Left cardiac atrium (tissue), 4 donors: ENCODE measurements at places on chromosomes 1 and 21.

GRCh38 chr1:234879147-234880080 is 249.2 kb downstream of the TOMM20 start:
- DNase-seq = no peak

DNA sequence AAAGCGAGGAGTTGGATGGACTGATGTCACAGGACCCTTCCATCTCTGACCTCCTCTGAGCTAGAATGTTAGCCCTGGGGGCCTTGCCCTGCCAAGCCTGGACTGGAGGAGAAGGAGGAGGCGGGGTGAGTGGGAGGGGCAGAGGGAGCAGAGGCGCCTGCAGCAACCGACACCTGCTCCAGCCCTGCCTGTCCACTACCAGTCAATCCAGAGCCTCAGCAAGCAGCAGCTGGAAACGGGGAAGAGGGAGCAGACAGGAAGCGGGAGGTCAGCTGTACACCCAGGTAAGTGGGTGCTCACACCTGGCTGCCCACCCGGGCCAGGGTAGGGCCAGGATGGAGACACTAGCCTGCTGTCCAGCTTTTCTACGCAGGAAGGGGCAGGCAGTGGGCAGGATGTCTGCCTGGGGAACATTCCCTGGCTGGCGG is at the start of gene IGFN1:
TSS of gene IGFN1 (plus strand) at position 201 of the 428 bp plus-strand sequence. CDS start 2,470 bp downstream, outside the sequence.
- no peak for DNase-seq

GRCh38 chr1:191963286-191963685 is 195.0 kb upstream of the RGS18 start:
- no peak for DNase-seq

- DNase-seq = no peak
Observed at GRCh38 chr1:195415584-195415983, 1192.7 kb downstream of the KCNT2 start.

GRCh38 chr1:213985209-213986019 is 2.4 kb upstream of the PROX1 start:
- DNase-seq = no peak

DNA sequence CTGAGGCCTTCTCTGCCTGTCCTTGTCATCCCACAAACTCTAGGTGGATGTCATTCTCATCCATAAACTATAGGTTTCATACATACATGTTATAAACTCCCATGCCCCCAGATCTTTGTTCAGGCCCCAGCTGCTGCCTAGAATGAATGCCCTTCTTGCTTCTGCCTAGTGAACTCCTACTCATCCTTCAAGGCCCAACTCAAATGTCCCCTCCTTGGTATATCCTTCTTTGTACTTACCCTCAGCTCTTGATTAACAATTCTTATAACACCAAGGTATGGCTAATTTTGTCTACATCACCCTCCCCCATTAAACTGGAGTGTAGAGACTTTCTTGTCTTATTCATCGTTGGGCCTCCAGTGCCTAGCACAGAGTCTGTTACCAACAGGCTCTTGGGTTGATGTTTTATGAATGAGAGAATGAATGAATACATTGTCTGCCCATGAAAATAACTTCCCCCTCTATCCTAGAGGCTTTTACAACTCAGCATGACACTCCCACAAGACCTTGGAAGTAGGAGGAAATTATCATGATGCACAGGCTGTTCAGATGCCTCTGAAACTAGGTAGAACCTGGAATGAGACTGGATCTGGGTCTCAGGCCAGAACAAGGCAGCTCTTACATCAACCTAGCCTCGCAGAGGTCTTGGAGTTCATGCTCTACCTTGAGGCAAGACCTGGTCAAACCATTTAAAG is 26.9 kb downstream of the EPHB2 start:
- DNase-seq = no peak
